Forelimb muscle (tissue), 1 donor: ENCODE measurements at places on chromosomes 4 and X. TPM values are rescaled to one million over a fixed set of nuclear protein-coding genes. Genes with fewer than 3 reads are reported as not detected.

The MAGEA1 gene
- not detected for polyA plus RNA-seq

The TECRL gene
- polyA plus RNA-seq = 34.8 TPM

DNA sequence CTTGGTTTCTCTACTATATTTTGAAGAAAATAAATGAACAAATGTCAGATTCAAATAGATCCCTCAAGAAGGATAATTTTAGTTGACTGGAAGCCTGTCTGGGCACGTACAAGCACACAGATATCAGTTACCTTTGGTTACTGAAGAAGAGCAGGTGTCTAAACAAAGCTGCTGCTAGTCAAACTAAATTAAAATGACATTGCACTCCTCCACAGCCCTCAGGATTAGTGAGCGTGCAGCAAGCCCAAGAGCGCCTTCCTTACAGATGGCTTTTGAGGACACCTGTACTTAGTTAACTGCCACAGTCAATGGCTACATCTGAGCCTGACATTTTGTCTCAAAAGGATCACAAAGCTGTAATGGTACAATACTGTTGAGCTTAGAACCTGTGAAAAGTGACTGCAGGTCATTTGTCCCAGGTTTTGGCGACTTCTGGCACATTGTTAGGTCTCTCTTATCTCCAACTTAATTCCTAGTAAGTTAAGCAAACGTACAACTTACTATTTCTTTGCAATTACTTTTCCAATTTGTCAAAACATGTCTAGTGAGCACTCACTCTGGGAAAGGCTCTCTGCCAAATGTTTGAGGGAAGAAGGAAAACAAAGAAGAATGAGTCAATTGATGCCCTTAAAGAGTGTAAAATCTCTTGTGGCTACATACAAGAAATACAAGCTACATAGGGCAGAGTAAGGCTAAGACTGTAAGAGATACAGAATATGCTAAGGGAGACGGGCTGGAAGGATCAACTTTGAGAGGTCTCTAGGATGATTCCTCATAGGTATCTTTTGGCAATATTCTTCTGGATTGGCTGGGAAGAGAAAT, 25.6 kb upstream of the DAPP1 start:
- DNase-seq = no peak

- no peak for DNase-seq
Measured at GRCh38 chr4:129862461-129862860, 766.5 kb downstream of the C4orf33 start.

GRCh38 chr4:71732066-71732465, 51.8 kb downstream of the GC start:
- no peak for DNase-seq
